CD4-positive, alpha-beta T cell treated with Interleukin-15 for 4 hours (primary cell): ENCODE measurements at places on chromosomes 7 and 10.

DNA sequence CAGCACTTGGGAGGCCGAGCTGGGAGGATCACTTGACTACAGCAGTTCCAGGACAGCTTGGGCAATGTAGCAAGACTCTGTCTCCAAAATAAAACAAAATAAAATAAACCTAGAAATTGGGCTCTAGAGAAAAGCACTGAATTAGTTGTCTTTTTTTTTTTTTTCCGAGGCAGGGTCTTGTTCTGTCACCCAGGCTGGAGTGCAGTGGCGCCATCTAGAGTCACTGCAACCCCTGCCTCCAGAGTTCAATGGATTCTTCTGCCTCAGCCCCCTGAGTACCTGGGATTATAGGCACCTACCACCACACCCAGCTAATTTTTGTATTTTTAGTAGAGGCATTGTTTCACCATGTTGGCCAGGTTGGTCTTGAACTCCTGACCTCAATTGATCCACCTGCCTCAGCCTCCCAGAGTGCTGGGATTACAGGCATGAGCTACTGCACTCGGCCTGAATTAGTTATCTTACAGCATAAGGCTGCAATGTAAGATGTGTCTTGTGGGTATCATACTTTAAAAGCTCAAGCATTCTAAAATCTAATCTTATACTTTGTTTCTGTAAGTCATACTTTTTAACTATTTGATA is 12.8 kb downstream of the MEIG1 start:
- peak; percentile 45 for DNase-seq

DNA sequence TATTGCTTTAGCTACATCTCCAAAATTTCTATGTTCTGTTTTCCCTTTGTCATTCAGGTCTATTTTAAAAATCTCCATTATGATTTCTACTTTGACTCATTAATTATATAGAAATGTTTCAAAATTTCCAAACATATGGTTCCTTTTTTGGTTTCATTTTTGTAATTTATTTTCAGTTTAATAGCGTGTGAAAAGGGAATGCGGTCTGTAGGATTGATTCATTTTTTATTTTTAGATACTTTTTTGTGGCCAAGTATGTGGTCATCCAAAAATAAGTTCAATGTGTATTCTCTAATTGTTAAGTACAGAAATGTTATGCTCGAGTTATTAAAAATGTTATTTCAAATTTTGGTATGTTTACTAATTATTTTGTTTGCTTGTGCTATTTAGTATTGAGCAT is 72.5 kb upstream of the ANKRD1 start:
- DNase-seq: no peak

DNA sequence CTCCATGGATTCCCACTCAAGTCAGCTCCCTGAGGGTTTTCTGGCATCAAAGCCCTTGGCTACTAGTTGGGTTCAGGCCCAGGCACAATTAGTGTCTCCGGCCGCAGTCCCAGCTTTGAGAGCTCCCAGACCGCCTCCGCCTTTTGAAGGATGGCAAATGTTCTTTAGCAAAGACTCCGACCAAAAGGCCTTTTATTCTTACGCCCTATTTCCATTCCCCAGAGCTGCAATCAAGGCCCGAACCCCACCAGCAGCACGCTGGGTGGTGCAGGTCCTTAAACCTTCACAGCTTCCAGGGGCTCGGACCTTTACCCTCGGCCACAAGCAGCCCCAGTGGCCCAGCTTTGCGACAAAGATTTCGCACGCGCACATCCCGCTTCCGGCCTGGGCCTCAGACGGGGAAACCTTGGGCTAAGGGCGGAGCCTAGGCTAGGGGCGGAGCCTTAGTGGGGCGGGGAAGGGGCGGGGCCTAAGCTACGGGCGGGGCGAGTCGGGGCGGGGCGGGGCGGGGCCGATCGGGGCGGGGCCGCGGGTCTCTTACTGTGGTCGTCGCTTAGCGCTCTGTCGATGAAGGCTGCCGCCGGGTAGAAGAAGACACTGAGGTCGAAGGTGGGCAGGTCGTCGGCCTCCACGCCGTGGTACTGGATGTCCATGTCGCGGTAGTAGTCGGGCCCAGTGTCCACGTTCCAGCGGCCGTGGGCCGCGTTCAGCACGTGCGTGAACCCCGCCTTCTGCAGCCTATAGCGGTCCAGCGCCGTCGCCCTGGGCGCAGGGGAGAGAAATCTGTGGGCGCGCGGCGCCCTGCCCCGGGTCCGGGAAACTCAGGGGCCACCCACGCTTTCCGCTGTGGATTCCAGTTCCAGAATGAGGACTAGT is 68.0 kb upstream of the SAMD8 start:
- peak; percentile 50 for DNase-seq

- DNase-seq: no peak
Measured at GRCh38 chr7:125675169-125675568, 745.5 kb upstream of the POT1 start.

DNA sequence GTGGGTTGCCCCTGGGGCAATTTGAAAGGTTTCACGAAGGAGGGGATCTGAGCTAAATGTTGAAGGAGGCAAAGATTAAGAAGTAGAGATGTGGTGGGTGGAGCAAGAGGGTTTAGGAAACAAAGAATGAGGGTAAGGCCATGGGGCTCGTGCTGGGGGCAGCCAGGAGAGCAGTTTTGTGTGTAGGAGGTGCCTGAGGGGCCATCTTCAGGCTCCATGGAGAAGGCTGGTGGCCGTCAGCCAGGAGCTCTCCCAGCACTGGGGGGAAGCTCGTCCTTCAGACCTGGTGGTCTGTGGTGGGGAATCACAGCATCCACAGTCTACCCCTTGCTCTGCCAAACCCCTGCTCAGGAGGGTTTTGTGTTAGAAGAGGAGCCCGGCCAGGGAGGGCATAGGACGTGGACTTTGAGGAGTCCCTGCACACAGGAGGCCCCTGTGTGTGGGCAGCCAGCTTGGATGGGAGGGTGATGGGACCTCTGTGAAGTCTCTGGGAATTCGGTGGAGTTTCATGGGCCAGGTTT is 11.8 kb upstream of the CXCL12 start:
- no peak for DNase-seq

- no peak for DNase-seq
Measured at GRCh38 chr7:13604178-13604577, 385.3 kb downstream of the ETV1 start.

GRCh38 chr7:14761510-14762296 is 140.8 kb downstream of the DGKB start:
- no peak for DNase-seq

DNA sequence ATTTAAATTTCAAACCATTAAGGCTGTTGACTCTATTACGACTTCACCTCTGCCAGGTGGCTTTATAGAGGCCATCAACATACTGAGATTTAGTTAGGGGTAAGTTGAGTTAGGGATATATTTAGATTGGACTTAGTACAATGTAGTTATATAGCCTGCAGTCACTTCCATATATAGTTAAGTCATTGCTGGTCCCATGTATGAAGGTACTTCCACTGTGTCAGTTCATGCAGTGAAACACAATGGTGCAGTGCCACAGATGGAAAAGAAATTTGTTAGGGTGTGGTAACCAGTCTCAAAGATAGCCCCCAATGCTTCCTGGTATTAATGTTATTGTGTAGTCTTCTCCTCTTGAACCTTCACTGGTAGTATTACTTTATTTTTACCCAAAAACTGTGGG is 12.6 kb upstream of the TSPAN13 start:
- DNase-seq: no peak

- DNase-seq: no peak
Measured at GRCh38 chr10:31304291-31304970, 14.6 kb upstream of the ZEB1 start.

DNA sequence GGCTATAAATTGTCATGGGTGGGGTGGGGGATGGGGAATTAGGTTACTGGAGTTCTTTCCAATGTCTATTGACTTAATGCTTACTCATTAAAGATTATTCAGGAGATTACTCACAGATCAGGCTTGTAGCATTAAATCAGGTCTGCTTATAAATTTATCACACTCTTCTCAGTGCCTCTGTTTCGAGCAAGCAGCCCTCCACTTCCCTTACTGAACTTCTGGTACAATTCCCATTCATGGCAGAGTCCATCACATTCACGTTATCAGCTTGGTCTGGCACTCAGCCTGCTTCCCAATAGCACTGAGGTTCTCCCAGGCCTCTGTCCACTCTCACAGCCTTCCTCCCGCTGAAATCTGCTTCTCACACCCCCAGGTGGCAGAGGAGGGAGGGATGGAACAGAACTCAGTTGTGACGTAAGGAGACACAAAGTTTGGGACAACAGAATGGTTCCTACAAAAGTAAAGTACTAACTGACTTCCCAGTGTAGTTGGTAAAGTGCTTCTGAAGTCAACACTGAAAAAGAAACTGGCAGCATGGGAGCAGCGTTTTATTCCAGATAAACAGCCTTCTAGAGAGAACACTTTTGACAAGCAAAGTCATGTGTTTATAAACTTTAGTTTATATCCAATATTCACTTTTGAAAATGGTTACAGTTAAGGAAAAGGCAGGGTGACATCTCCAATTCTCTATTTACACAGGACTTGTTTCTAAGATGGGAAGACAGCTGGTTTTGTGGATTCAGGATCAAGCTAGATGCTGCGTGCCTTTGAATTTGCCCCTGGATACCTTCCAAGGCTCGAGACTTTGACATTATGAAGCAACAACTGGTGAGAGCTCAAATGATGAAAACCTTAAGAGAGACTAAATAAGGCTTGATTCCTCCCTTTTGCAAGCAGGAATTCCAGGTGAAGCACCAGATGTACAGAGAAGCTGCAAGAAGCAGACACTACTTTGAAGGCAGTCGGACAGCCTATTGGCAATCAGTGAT is 81.4 kb downstream of the ATXN7L1 start:
- DNase-seq: no peak

GRCh38 chr10:122293156-122293960 is 22.3 kb downstream of the BTBD16 start:
- DNase-seq: no peak

DNA sequence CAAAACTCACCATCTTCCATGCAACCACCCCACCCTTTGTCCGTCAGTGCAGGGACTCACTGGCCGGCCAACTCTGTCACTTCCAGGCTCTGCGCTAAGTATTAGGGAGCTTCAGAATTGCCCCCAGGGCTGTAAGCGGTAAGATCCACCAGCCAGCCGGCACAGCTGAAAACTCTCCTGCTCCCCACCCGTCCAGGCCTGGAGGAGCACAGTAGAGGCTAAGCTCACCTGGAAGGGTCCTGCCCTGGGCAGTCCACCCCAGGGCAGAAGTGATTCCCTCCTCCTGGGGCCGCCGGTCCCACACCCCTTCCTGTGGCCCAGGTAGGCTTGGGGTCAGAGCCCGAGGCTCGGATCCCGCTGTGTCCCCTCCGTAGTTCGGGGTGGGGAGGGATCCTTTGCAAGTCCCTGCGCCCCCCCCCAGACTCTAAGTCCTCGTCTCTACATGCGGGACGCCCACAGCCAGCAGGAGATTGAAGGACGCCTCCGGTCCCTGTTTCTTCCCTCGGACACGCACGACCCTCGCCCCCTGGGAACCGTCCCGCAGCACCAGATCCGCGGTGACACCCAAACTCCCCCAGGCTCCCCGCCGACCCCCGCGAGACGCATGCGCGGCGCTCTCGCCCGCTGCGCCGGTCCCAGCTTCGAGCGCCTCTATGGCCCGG is 138.9 kb downstream of the ARHGAP22 start:
- no peak for DNase-seq

GRCh38 chr7:92987095-92987494 is 130.7 kb downstream of the SAMD9 start:
- no peak for DNase-seq

- no peak for DNase-seq
Measured at GRCh38 chr10:110833941-110834628, 37.6 kb upstream of the PDCD4 start.

GRCh38 chr7:130288829-130289228 is 4.1 kb upstream of the CPA4 start:
- DNase-seq: no peak

DNA sequence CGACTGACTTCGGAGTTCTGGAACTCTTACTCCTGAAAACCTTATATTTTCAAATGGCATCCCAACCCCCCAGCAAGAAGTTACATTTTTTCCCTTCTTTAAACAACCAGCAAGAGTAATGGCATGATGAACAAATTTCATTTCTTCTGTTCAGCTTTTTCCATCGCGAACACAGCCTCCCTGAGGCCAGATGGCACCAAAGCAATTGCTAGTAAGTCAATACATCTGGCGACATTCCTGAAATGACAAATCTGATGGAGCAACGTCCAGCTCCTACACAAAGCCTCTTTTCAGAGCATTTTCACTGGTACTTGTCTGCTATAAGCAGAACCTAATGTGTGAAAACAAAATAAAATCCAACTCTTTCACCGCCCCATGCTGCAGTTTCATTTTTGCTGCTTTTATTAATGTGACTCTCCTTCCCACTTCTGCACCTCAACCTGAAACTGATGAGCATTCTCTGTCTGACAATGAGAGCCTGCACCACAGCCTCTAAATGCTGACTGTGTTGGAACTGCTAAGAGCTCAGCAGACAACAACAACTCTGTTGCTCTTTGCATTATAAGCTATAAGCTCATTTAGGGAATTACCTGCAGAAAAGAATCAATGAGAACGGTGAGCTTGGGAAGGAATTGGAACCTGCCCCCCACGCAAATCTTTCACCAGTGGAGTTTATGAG is 229.8 kb downstream of the FGFR2 start:
- DNase-seq: no peak

DNA sequence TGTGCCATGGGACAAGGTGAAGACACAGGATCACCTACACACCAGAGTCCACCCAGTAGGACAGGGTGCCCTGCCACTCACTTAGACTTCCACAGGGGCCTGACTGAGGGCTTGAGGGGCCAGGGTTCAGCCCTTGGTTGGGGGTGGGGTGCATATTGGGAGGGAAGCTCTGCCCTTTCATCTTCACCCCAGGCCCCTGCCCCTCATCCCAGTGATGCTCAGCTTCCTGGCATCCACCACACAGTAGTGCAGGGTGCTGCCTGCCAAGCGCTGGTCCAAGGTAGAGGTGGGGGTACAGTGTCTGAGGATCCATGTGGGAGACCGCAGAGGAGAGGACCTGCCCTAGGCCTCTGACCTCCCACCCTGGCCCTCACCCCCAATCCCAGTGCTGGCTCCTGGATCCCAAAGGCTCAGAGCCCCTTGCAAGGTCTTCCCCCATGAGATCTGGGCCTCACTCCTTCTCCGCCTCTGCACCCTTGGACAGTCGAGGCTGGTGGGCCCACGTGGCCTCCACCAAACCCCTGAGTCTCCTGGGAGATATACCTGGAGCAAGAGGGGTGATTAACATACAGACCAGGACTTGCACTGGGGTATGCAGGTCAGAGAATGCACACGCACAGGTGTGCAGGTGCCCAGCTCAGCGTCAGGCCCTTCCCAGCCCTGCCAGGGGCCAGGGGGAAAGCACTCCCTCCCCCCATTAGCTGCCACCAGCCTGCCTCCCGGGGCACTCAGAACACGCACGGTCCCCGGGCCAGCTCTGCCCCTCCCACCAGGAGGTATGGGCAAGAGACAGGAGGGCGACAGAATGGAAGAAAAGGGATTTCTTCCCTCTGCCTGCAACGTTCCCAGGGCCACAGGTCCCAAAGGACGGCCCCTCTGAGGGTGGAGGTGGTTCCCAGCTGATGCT is 8.6 kb upstream of the IRF5 start:
- DNase-seq: no peak

DNA sequence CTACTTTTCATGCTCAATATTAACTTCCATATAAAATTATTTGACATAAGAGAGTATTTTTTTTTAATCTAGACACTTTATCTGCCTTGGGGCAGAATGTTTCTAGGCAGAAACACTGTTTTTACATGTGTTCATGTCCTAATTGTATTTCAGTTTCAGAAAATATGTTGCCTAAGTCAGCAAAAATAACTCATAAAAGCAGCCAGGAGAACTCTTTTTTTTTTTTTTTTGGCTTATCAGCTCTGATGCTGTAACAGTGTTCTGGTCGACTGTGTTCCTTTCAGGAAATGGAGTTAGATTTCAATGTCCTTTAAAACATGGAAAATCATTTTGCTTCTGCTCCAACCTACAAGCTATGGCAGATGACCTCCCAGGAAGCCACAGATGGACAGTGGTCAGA is 63.2 kb upstream of the OPALIN start:
- DNase-seq: no peak

- DNase-seq: peak; percentile 72
Measured at GRCh38 chr10:62048919-62049623, 147.6 kb downstream of the ARID5B start.
